AG08396 (cell line): ENCODE measurements at places on chromosomes 11 and 22.

- DNase-seq, result no peak
Measured at GRCh38 chr11:1892116-1892515, 421 bp upstream of the PRR33 start.

DNA sequence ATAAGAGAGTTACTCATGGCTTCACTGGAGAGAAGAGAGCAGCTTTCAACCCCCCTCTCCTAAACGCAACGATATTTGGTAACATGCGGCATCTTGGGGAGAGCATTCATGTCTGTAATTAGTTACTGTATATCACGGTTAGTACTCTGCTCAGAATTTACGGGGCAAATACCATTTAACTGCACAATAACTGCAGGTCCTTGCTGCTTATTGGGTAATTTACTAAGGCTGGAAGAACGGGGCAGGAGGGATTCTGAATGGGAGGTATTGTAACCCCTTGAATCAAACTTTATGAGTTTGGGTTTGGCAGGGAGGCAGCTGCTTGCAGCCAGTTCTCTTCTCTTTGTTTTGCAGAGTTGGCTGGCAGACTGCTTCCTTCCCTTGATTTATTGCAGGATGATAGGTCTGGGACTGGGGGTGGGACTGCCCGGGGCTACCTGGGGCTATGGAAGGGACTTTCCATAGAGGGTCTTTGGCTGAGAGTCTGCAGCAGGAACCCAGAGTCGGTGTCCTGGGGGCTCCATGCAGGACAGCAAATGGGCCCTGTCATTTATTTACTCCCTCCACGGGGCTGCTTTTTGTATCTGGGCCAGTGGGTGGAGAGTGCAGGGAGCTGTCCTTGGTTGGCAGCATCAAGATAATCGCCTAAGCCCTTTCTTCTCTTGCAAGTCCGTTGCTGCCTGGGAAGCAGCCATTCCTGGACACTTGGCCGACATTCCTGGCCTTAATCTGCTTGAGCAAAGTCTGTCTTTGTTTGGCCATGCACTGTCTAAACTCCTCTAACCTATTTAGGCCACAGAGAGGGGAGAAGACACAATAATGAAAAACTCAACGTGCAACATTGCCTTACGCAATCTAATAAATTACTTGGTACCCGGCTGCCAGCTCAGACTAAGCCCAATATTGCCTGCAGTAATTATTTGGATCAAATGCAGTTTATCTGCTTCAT is 188.9 kb downstream of the ST3GAL4 start:
- peak; percentile 70 for DNase-seq

GRCh38 chr11:13352711-13353110 is 75.1 kb downstream of the BMAL1 start:
- DNase-seq, result no peak

GRCh38 chr22:33124471-33124870 is 66.3 kb upstream of the SYN3 start:
- no peak for DNase-seq

DNA sequence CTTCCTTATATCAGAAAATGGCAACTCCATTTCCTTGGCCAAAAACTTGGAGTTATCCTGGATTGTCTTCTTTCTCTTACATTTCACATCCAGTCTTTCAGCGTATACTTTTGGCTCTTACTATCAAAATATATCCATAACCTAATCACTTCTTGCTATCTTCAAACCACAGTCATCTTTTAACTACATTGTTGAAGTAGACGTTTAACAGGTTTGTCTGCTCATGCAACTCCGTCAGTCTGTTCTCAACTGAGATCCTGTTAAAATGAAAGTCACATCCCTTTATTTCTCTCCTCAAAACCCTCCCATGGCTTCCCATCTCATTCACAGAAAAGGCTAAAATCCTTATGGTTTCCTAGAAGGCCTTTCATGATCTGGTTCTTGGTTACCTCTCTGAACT is 41.9 kb downstream of the UVRAG start:
- DNase-seq, result no peak

GRCh38 chr11:70135142-70135541 is 57.0 kb downstream of the ANO1 start:
- no peak for DNase-seq

DNA sequence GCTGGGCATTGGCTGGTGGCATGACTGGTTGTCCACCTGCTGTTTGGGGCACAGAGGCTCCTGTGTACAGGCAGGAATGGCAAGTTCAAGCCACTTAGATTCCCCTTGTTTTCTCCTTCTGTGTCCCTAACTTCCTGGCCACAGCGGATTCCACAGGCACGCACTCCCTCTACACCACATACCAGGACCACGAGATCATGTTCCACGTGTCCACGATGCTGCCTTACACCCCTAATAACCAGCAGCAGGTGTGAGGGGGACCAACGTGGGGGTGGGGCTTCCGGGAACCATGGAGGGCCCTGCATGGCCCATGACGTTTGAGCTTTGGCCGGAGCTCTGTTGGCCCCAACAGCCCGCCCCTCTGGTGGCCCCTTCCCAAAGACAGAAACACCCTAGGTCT is 7.8 kb downstream of the SIPA1 start:
- DNase-seq, result peak; percentile 52

DNA sequence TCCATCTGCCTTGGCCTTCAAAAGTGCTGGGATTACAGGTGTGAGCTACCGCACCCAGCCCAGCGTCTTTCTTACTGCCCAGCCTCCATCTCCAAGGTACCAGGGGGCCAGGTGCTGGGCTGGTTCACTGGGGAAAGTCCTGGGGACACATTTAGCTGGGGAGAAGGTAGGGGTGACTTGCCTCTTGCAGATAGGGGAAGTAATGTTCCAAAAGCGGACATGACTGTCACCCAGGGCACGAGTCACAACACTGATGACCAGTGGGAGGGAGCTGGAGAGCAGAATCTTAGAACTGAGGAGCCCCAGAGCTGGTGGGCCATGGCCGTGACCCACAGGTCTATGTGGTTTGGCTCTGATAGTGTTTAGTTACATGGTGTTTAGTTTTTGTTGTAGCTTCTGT is 2.4 kb upstream of the SLC15A3 start:
- DNase-seq, result no peak

GRCh38 chr11:130720232-130721022 is 195.9 kb downstream of the SNX19 start:
- no peak for DNase-seq

DNA sequence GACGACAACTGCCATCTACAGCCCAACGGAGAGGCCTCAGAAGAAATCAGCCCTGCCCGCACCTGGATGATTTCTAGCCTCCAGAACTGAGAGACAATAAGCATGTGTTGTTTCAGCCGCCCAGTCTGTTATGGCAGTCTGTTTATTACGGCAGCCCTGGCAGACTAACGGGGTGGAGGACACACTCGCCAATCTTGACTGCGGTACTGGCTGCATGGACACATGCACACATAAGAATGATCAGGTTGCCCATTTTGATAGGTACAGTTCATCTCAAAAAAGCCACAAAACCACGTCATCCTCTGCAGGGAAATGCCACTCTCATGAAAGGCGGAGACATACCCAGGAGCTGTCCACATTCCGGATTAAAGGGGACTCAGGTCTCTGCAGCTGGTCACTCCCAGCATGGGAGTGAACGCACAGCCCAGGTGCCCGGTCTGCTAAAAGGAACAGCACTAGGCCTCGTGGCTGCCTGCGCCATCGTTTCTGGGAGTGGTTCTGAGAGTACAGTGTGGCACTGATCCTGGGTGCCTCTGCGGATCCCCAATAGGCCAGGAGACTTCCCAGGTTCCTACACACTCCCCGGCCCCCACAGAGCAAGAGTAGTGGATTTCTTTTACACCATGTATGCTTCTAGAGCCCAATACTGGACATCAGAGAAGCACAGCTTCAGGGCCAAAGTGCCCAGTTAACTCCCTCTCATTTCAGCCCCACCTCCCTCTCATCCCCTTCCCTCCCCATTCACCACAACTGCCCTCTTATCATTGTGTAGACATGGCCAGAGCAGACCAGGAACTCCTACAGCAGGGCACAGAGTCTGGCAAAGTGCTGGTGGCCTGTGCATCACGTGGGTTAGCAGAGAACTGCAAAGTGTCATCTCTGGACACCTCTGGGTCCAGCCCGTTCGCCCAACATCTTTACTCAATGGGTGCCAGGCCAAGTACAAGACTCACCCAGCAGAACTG is 11.7 kb upstream of the COMT start:
- DNase-seq, result no peak
